Dermis microvascular lymphatic vessel endothelial cell (primary cell): ENCODE measurements at places on chromosomes 16 and 17.

DNA sequence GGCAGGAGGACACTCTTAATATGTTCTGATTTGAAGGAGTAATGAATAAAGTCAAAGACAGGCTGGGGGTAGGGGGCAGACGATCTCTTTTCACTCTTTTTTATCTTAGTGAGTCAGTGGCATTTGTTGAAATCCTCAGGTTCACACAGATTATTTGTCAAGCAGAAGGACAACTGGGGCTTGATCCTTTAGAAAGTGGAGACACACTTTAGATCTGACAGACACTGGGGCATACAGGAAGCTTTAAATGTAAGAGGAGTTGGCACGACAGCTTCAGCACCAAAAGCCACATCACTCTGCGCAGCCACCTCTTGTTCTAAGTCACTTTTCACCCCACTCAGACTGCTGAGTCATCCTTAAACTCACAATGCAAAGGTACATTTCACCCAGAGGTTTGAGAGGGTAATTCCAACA lies 121.5 kb downstream of the STXBP4 start:
- no peak for DNase-seq

DNA sequence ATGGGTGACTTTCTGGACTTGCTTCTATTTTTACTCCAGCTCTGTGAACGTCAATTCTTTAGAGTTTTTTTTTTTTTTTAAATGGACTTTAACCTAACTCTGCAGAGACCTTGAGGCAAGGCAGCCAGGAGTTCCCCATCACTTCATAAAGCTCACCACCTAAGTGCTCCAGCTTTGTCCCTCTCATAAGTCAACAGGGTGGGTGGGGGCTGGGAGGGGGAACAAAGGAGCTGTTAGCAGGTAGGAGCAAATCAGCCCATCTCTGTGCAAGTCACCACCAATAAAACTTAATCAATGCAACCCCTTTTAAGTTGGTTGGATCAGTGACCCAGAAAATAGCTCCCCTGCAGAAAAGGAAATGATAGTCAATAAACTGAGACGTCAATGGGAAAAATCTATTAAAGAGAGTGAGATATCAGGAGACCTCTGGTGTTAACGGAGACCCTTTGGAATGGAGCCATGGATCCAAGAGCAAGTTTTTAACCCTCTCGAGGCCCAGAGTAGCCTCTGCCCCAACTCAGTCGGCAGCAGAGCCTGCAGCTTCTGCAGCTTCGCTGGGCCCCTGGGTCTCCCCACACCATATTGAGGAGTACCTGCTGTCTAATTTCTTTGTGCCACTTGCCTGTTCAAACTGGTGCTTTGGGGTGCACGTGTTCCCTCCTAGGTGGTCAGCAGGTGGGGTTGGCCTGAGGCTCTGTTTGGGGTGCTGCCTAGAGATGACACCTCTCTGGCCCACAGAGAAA lies 27.6 kb upstream of the ETV4 start:
- DNase-seq, result no peak

GRCh38 chr17:36117505-36118382 lies 14.1 kb downstream of the CCL4 start:
- DNase-seq, result no peak

- DNase-seq, result no peak
These were observed 829 bp downstream of the DHRS7B start for GRCh38 chr17:21127509-21128077.

DNA sequence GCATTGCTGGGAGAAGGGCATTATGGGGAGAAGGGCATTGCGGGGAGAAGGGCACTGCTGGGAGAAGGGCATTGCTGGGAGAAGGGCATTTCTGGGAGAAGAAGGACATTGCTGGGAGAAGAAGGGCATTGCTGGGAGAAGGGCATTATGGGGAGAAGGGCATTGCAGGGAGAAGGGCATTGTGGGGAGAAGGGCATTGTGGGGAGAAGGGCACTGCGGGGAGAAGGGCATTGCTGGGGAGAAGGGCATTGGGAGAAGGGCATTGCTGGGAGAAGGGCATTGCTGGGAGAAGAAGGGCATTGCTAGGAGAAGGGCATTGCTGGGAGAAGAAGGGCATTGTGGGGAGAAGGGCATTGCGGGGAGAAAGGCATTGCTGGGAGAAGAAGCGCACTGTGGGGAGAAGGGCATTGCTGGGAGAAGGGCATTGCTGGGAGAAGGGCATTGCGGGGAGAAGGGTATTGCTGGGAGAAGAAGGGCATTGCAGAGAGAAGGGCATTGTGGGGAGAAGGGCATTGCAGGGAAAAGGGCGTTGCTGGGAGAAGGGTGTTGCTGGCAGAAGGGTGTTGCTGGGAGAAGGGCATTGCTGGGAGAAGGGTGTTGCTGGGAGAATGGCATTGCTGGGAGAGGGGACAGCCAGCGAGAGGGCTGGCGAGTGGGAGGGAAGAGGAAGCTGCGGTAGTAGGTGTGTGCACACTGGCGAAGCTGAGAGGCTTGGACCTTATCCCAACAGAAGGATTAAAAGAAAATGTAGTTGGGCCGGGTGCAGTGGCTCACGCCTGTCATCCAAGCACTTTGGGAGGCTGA lies 4.6 kb upstream of the PYDC1 start:
- DNase-seq, result no peak
